ENCODE measurements at places on chromosomes 6 and 20.

DNA sequence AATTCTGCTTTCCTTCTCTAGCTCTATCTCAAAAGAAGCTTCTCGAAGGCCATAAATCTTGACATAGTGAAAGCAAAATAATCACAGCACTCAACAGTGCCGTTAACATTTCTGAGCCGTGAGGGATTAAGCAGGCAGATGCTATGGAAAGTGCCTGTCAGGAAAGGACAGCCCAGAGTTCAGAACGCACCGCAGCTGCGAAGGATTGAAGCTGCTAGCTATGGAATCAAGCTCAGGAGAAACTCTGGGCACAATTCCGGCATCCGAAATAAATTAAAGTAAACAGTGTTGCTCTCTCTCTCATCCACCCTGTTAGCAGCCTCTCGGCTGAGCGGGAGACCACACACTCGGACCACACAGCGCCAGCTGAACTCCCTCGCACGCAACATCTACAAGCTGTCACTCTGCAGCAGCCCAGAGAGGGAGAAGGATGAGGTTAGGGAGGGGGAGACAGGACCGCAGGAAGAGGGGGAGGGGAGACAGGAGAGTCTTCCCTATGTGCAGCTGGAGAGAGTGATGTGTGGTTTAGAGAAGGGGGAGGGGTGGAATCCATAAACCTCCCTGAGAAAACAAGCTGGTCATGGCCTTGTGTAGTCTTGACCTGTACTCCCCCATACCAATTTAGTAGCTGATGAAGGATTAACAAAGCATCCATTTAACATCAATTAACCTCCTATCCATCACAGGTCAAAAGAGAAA, 9.0 kb downstream of the EXOC2 start:
- peak; percentile 96 for DNase-seq

GRCh38 chr6:158877716-158878115, 58.5 kb upstream of the EZR start:
- no peak for DNase-seq

DNA sequence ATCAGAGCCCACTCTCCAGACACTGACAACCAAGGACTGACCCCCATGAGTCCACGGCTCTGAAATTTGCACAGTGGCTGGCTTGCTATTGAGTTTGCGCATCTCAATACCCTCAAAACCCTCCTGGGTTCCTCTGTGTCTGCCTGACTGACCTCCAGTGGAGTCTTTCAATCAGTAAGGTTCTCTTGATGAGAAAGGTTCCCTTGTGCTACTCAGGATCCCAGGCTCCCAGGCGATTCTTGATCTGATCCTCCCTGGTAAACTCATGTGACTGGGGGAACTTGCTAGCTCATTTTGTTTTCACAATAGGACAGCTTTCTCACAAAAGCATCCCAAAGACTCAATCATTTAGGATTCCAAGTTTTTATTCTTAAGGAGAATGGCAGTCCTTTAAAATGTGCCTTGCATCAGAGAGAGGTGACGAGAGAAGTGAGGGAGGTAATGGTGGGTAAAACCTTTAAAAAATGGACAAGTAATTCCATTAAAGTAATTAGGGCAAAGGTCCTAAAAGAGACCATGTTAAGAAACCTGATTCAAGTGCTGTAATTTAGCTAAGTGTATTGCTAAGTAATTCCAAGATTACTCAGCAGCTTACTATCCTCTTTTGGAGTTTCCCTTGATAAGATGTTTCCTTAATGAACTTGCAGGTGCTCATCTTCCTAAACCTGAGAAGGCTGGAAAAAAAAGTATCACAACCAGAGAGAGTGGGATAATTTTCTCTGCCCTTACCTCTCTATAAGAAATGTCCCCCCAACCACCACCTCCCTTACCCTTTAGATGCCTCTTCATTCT, 304.7 kb upstream of the SGK1 start:
- DNase-seq = no peak

DNA sequence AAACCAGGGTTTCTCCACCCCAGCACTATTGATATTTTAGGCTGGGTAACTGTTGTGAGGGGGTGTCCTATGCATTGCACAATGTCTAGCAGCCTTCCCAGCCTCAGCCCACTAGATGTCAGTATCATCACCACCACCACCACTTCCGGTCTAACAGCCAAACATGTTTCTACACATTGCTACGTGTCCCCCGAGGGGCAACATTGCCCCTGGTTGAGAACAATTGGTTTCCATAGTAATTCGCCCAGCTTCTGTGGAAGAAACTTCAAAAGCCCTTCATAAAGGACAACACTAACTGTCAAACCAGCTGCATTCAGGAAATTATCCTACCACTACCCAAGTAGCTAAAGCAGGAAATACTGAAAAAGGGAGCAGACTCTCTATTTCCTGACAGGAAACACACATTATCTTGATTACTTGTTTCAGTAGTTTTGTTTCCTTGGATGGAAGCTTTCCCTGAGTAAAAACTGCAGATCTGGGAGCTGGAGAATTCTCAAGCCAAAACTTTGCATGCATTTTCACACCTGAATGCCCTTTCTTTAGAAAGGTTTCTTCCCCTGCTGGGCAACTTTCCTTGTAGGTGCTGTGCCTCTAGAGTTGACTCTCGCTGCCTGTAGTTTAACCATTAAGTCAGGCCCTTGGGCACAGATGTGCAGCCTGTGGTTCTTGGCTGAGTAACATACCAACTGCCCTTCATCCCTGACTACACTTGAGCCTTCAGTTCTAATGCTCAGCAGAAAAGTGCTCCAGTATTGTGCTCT, 23.6 kb downstream of the PKHD1 start:
- DNase-seq = peak; percentile 11

- DNase-seq = no peak
Observed at GRCh38 chr6:157428427-157429202, 47.6 kb downstream of the ZDHHC14 start.

GRCh38 chr6:30988209-30988825, 4.8 kb downstream of the MUC21 start:
- no peak for DNase-seq

GRCh38 chr20:5843054-5843592, 92.9 kb downstream of the SHLD1 start:
- DNase-seq = no peak

GRCh38 chr6:71199736-71200135, 88.9 kb upstream of the OGFRL1 start:
- DNase-seq = no peak

DNA sequence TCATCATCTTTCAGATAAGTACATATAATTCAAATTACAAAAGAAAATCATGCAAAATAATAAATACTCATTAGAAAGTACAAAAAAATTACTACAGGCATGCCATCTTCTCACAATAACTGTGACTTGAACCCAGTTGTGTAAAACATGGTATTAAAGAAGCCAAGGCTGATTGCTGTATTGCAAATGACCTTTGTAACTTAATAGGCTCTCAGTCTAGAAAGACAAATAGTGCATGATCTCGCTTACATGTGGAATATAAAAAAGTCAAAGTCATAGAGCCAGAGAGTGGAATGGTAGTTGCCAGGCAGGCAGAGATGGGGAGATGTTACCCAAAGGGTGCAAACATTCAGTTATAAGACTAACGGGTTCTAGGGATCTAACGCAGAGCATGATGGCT, 626.1 kb downstream of the COL12A1 start:
- DNase-seq = no peak

GRCh38 chr20:33362898-33363297, 38.4 kb downstream of the CDK5RAP1 start:
- DNase-seq = no peak

GRCh38 chr6:106529438-106529837, 99.9 kb downstream of the RTN4IP1 start:
- DNase-seq = no peak

- DNase-seq = no peak
Observed at GRCh38 chr6:44264154-44265006, 971 bp downstream of the NFKBIE start.

- no peak for DNase-seq
Observed at GRCh38 chr6:73644030-73644429, 9.8 kb downstream of the SLC17A5 start.

DNA sequence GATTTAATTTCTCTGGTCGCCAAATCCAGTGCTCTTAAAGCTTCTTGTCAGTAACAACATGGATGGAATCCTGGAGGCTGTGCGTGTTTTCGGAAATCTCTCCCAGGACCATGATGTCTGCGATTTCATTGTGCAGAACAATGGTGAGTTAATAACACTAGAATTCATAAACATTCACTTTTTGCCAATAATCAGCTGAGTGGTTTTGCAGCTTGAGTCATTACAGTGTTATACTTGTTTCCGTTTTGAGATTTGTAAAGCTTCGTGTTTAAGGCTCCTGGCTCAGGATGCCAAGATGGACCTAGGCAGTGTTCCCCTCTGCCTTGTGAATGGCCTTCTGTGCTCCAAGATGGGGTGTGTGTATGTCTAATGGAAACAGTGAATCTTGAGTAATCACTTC, 113.8 kb downstream of the ARMC2 start:
- DNase-seq = no peak

GRCh38 chr6:35366204-35366596, 23.8 kb downstream of the PPARD start:
- DNase-seq = no peak

- no peak for DNase-seq
Observed at GRCh38 chr20:41702647-41703046, 84.5 kb upstream of the CHD6 start.
